ENCODE measurements at places on chromosomes 5 and 9.

GRCh38 chr9:137694962-137695875 lies 76.4 kb downstream of the EHMT1 start:
- peak; percentile 87 for DNase-seq

DNA sequence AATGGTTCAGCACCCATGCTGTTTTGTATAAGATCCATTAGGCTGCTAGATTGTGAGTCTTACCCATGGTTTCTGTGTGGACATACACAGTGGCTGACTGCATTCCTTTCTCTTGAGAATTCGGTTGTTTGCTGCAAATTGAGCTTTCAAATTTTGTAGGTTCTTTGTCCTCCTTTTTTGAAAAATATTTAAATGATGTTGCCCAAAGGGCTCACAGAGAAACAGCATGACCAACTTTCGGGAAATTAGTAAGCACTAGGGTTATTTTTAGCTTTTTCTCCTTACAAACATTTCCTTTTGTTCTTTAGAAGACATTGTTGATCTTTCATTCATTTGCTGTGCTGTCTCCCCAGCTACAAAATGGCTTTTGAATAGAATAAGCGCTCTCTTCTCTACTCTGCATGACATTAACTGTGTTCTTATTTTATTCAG lies 79.4 kb downstream of the NLN start:
- no peak for DNase-seq

- DNase-seq = peak; percentile 82
Observed at GRCh38 chr5:135457424-135458071, 5.4 kb upstream of the TIFAB start.

- peak; percentile 88 for DNase-seq
Observed at GRCh38 chr5:31193591-31194467, at the start of gene CDH6. TSS of gene CDH6 (plus strand) at chr5:31193686. CDS start at chr5:31267474, 73,788 bp downstream.

- no peak for DNase-seq
Observed at GRCh38 chr5:76386360-76386759, 16.7 kb upstream of the IQGAP2 start.

DNA sequence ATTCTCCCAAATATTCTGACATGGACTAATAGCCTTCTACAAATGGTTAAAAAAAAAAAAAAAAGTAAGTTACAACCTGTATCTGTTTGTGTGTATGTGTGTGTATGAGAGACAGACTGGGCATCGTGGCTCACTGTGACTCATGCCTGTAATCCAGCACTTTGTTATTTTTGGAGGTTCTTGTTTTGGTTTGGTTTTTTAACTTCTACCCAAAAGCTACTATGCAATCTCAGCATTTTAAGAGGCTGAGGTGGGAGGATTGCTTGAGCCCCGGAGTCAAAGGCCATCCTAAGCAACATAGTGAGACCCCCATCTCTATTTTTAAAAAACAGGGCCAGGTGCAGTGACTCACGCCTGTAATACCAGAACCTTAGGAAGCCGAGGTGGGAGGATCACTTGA lies 17.6 kb upstream of the HAVCR1 start:
- no peak for DNase-seq

GRCh38 chr5:118968925-118969375 lies 19.4 kb downstream of the DTWD2 start:
- peak; percentile 73 for DNase-seq

- no peak for DNase-seq
Observed at GRCh38 chr9:82183181-82183860, 194.7 kb downstream of the SPATA31D1 start.

- no peak for DNase-seq
Observed at GRCh38 chr5:16933337-16933736, 2.8 kb downstream of the MYO10 start.

- no peak for DNase-seq
Observed at GRCh38 chr9:9124616-9125015, 1325.0 kb upstream of the DMAC1 start.

DNA sequence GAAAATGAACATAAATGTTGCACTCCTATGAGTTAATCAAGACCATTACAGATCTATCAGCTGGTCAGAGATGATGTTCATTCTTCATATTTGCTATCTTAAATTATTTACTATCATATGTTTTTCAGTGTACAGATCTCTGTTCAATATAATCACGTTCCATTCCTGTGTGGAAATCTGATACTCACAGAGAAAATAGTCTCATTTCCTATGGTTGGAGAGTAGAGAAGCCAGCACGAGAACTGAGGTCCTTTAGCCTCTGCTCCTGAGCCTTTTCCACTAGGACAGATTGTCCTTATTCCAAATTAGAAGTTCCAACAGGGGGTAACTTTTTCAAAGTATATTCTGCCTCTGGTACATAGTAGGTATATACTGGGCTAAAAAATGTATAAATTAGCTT lies 29.2 kb downstream of the UGCG start:
- DNase-seq = no peak

Measured in islet precursor cell (in vitro differentiated cells).